ENCODE measurements at places on chromosomes 12 and 14.

DNA sequence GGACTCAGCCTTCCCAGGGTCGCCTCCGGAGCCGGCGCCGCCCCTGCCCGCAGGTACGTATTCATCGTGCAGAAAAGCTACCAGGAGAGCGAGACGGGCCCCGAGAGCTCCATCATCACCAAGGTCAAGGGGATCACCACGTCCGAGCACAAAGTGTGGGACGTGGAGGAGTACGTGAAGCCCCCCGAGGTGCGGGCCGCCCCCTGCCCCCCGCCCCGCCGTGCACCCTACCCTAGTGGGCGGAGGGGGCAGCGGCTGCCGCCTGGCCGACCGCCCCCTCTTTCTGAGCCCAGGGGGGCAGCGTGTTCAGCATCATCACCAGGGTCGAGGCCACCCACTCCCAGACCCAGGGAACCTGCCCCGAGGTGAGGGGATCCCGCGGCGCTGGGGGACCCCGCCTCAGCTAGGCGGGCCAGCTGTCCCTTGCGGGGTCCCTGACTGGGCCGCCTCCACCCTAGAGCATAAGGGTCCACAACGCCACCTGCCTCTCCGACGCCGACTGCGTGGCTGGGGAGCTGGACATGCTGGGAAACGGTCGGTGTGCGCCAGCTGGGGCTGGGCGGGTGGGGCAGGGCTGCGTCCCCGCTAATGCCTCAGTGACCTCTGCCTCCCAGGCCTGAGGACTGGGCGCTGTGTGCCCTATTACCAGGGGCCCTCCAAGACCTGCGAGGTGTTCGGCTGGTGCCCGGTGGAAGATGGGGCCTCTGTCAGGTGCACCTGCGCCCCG is 973 bp downstream of the P2RX2 start:
- no peak for DNase-seq

DNA sequence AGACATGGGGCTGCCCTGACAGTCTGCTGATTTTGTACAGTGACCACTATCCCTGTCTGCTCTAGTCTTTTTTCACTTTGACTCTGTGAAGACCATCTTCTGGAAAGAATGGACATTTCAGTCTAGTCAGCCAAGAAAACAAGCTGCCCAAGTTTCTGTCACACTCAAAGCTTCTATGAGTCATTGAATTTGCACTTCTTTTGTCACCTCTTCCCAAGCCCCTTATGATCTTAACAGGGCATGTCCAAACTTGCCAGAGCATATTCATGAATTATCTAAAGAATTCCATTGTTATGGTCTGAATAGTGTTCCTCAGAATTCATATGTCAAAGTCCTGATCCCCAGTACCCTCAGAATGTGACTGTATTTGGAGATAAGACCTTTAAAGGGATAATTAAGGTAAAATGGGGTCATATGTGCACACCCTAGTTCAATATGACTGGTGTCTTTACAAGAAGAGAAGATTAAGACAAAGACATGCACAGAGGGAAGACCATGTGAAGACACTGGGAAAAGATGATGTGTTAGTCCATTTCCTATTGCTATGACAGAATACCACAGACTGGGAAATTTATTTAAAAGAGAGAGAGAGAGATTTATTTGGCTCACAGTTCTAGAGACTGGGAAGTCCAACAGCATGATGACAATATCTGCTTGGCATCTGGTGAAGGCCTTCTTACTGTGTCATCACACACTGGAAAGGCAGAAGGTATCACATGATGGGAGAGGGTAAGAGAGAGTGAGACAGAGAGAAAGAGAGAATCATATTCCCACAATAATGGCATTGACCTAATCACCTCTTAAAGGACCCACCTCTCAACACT is 242.6 kb downstream of the BTG1 start:
- no peak for DNase-seq

- DNase-seq = no peak
Measured at GRCh38 chr12:6667559-6668210, 4.8 kb upstream of the ING4 start.

- no peak for DNase-seq
Measured at GRCh38 chr14:21054123-21054767, 3.4 kb upstream of the RNASE8 start.

- DNase-seq = no peak
Measured at GRCh38 chr12:64180951-64181350, 41.1 kb downstream of the KICS2 start.

- no peak for DNase-seq
Measured at GRCh38 chr12:114397978-114398881, 7.7 kb downstream of the TBX5 start.

GRCh38 chr14:49364752-49365117 is 221.4 kb downstream of the RPS29 start:
- DNase-seq = no peak

DNA sequence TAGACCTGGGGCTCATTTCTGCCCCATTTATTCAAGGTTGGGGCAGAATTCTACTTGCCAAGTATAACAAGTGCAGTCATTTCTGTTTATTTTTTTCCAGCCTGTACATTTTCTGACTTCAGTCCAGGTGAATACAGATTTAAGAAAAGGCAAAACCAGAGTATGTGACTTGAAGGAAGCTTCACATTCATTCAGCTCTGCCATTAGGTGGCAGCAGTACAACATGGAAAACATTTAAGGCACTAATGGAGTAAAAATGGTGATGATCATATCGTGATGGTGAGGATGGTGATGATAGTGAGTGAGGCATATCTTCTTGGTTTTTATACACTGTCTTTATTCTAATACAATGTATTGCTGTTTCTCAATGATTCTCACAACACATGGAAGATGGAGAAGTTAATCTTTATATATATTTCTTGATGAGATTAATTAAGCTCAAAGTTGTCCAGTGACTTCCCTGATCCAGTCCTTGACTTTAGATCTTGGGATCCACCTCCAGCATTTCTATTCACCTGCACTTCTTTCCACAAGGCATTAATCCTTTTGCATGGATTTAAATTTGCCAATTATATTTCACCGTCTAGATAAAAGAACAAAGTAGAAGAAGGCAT is 176.7 kb upstream of the SEL1L start:
- no peak for DNase-seq

GRCh38 chr12:60201891-60202290 is 606.1 kb downstream of the SLC16A7 start:
- DNase-seq = no peak

DNA sequence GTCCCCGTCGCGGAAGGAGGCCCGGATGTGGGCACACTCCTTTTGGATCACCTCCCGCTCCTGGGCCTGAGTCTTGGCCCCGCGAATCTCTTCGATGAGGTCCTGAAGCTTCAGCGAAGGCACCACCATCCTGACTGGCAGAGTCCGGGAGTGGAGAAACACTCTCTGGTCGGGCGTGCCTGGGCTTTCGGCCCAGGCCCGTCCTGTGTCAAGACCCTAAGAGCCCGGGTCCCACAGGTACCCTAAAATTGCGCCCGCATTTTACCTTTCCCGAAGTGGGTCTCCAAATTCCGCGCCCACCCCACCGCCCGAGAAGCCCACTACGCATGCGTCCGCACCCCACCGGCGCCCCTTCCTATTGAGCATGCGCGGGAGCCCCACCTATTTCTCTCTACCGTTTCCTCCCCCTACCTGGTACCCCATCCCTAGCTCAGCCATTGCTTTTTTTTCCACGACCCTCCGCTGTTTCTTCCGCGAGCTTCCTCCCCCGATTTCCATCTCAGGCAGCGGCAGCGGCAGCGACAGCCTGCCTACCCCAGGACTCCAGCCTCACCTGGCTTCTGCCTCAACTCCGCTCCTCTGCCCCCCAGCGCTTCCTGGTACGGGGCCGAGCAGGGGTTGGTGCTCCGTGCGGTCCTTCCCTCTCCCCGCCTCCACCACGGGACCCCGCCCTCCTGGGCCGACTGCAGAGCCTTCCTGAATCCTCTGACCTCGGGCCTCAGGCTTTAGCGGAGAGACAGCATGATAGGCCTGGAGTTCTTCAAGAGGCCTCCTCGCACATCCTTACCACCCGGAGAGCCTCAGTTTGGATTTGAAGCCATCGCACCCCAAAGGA is at the start of gene AP1G2:
AP1G2 (minus strand) TSS at position 606 of the 835 bp plus-strand sequence; CDS start at position 129, 477 bp downstream.
- DNase-seq = peak; percentile 89

GRCh38 chr14:69772082-69773017 is 5.4 kb downstream of the SRSF5 start:
- DNase-seq = no peak

GRCh38 chr14:90388437-90388836 is 8.4 kb upstream of the CALM1 start:
- no peak for DNase-seq

DNA sequence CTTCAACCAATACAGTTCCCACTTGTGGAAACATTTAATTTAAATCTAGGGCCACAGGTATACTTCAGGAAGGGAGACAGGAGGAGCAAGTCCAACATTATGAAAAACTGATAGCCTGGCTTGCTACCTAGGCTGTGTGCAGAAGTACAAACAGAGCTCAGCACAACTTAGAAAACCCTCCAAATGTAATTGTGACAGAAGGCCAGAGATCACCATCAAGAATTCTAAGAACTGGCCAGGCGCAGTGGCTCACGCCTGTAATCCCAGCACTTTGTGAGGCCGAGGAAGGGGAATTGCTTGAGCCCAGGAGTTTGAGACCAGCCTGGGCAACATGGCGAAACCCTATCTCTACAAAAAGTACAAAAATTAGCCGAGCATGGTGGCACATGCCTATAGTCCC is 14.1 kb downstream of the ATP2B1 start:
- no peak for DNase-seq

GRCh38 chr14:99918781-99919180 is 125.6 kb downstream of the EML1 start:
- no peak for DNase-seq

DNA sequence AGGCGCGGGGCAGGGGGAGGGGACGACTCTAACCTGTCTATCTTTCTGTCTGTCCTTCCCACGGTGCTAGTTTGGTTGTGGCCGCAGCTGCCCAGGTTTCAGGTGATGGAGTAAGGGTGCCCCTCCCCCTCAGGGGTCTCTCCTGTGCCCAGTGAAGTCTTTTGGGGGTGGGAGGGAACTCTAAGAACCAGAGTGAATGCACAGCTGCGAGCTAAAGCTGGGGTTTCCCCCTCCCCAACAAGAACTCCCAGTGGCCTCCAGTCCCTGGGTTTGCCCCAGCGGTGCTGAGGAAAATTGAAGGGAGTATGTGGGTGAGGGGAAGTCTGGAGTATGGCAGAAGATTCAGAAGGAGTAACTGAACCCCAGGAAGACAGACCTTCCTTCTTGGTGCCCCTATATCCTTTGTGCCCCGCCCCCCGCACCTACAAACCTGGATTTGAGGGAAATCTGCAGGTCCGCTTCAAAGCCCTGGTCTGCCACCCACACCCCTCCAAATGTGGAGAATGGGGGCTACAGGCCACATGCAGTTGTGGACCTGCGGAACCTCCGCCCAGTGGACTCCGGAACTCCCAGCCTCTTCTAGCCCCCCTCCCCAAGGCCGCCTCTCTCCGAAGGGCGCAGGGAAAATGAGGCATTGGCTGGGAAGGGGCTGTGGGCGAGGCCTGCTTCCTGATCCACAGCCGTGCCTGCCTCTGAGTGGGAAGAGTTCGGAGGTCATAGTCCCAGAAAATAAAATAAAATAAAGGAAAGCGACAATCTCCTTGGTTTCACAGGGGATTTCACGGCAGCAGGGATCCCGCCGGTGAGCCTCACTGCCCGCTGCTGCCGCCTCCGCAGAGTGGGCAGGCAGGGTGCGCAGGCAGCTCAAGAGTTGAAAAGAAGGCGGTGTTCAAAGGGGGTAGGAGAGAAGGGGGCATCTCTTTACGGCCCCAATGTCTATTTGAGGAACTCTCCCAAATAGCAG is 3.4 kb upstream of the HOXC9 start:
- DNase-seq = no peak

DNA sequence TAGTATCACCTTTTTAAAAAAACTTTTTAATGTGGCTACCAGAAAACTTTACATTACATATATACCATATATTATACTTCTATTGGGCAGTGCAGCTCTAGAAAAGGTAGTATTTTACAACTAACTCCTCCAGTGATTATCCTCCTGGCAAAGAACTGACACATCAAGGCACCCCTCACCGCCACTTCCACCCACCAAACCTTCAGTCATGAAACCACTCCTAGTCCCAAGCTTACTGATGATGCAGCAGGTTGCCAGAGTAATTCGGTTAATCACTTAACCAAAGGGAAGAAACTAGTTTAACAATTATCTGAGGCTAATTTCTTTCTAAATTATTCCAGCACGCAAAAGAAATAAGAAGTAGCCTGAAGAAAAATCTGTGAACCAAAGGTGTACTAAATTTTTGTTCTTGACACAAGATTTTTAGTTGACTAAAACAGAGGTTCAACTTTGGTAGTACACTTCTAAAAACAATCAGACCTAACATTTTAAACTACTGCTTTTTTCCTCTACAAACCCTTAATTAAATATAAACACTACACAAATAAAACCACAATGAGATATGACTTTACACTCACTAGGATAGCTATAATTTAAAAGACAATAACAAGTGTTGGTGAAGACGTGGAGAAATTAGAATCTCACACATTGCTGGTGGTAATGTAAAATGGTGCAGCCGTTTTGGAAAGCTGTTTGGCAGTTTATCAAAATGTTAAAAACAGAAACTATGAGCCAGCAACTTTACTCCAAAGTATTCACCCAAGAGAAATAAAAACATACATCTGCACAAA is 16.7 kb downstream of the SPPL3 start:
- DNase-seq = no peak

DNA sequence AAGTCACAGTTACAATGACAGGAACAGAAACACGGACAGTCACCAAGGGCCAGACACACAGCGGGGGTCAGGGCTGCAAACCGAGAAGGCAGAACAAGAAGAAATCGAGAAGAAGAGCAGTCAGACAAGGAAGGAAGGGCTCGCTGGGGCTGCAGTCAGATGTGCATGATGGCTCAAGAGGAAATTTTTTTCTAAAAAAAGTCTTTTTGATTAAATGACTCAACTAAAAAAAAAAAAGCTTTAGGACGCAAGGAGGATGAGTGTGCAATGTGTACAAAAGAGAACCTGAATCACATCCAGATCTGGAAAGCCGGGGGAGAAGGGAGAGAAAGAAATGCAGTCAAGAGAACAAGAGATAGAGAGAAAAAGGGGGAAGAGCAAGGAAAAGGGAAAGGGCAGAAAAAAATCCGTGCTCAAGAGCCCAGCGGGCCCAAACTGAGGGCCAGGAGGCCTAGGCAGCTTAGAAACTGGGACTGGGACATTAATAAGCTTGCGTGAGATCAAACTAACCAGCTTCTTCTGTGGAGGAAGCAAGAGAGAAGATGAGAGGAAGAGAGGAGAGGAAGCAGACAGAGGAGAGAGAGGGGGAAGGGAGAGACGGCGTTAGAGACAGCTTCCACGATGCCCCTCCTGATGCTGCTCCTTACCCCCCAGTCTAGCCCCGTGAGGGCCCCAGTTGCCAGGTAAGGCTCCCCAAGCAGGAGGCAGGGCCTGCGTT is 6.7 kb downstream of the IFFO1 start:
- no peak for DNase-seq

DNA sequence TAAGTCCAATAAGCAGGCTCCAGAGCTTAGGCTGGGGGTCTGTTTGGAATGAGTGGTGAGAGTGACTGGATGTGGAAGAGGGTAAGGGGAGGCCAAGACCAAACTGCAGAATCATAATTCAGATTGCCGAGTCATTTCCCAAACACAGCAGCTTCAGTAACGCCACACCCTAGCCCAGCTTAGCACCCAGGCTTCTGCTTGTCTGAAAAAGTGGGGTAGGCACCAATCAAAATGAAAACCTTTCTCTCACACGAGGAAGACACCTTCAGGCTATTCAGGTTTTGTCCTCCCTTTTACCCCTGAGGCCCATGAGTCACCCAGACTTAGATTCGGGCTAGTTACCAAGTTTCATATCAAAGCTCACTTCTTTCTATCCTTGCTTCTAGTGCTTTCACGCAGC is 306.1 kb downstream of the DAD1 start:
- DNase-seq = no peak

Data from CD4-positive, alpha-beta T cell treated with Interleukin-2 at 100 ng/mL for 4 hours (primary cell).